ENCODE measurements at places on chromosomes 1 and 21.

GRCh38 chr21:15243406-15243805 lies 178.6 kb upstream of the NRIP1 start:
- H3K27me3 ChIP-seq, result no peaks in the 10 kb centered on the region
- H3K36me3 ChIP-seq, result no peaks in the 10 kb centered on the region
- no peak overlapping the region for H3K27ac ChIP-seq
- H3K4me1 ChIP-seq, result no peaks in the 10 kb centered on the region
- DNase-seq, result no peak

- no peaks in the 10 kb centered on the region for H3K4me1 ChIP-seq
- no peak for DNase-seq
- no peak overlapping the region for H3K27ac ChIP-seq
- H3K27me3 ChIP-seq, result no peaks in the 10 kb centered on the region
These were observed 39.8 kb downstream of the ZNF691 start for GRCh38 chr1:42886046-42886739.

- DNase-seq, result no peak
- no peaks in the 10 kb centered on the region for H3K36me3 ChIP-seq
- H3K27ac ChIP-seq, result no peak overlapping the region
- no peaks in the 10 kb centered on the region for H3K27me3 ChIP-seq
- no peak overlapping the region for H3K4me3 ChIP-seq
- H3K4me1 ChIP-seq, result no peaks in the 10 kb centered on the region
These were observed 37.8 kb downstream of the LPAR3 start for GRCh38 chr1:84855168-84855567.

DNA sequence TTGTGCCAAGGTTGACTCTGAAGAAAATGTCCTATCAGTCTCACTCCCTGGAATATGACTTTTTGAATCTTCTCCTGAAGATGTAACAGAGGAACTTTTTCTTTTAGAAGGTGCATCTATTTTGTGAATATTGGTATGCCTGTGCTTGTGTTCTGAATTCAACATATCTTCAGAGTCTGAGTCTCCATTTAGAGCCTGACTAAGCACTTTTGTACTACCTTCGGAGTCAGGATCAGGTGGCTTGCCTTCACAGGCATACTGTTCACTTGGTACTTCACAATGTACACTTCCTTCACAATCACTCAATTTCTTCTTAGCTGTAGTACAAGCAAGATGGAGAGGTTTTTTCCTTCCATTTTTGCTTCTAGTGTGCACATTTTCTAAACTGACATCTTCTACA lies 13.6 kb upstream of the PSMG1 start:
- peaks cover 6% of the 10 kb centered on the region for H3K4me1 ChIP-seq
- H3K27me3 ChIP-seq, result no peaks in the 10 kb centered on the region
- peak overlapping the region; percentile 8 for H3K27ac ChIP-seq
- H3K36me3 ChIP-seq, result no peaks in the 10 kb centered on the region
- no peak overlapping the region for H3K4me3 ChIP-seq
